ENCODE measurements at places on chromosomes 16 and 17.

- peak; percentile 80 for DNase-seq
These were observed 1.2 kb downstream of the GPR142 start for GRCh38 chr17:74368341-74369081.

DNA sequence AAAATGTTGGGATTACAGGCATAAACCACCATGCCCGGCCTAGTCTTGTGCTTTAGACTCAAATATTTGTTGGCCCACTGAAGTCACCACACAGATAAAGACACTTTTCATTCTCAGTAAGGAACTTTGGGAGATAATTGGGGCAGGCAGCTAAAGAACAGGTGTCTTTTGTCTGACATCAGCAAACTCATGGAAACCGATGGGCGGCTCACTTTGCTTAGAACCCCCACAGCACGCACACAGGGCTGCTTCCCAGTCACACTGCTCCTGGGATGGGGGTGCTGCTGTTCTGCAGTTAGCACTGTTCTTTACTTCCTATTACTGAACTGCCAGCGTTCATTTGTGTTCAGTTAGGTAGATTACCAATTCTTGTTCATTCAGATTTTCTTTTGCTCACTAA lies 18.0 kb upstream of the BRCA1 start:
- DNase-seq: no peak

DNA sequence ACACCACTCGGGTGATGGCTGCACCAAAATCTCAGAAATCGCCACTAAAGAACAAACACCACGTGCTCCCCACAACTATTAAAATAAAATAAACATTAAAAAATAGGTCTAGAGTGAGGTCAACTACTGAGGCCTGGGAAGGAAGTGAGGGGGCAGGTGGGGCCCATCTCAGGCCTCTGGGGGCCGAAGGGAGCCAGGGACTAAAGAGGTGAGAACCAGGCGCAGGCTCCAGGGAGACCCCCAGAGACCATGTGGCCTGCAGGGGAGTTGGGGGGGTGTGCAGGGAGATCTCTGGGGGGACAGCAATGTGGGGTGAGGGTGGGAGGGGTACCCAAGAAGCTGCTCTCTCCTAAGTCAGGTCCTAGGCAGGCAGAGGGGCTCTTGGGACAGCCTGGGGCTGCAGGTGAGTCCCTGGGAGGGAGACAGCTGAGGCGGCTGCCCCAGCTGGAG lies 111.3 kb upstream of the SMURF2 start:
- DNase-seq: no peak

- peak; percentile 76 for DNase-seq
These were observed 1.3 kb upstream of the MPG start for GRCh38 chr16:76535-77272.

DNA sequence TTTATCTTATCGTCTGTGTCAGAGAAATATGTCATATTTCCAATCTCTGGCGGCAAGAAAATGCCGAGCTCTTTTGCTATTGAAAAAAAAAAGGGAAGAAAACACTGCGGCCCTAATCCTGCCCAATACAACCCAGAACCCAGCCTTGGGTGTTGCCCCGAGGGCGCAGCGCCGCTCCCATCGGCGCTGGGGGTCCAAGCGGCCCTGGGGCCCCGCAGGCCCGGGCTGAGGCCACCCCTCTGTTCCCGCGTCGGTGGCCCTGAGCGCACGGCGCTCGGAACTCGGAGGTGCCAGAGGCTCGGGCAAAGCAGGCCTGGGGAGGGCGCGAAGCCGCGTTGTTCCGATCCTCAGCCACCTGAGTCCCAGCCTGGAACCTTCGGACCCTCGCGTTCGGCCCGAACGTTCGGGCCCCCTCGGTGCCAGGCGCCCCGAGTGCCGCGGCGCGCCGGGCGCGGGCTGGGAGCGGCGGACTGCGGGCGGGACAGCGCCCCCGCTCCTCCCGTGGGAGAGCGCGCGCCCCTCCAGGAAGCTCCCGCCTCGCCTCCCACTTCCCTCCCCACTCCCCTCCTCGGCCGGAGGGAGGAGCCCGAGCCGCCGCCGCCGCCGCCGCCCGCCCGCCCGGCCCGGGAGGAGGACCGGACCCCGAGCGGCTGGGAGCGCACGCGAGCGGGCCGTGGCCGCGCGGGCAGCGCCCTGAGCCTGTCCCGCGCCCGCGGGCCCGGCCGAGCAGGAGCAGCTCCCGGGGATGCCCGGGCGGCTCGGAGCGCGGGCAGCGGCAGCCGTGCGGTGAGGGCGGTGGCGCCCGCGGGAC lies at the start of gene CPNE2:
CPNE2 (plus strand) TSS at position 609 of the 811 bp plus-strand sequence. CDS start 18,160 bp downstream, outside the sequence.
- peak; percentile 71 for DNase-seq

GRCh38 chr17:42438600-42439567 lies 15.8 kb upstream of the CAVIN1 start:
- DNase-seq: peak; percentile 37

DNA sequence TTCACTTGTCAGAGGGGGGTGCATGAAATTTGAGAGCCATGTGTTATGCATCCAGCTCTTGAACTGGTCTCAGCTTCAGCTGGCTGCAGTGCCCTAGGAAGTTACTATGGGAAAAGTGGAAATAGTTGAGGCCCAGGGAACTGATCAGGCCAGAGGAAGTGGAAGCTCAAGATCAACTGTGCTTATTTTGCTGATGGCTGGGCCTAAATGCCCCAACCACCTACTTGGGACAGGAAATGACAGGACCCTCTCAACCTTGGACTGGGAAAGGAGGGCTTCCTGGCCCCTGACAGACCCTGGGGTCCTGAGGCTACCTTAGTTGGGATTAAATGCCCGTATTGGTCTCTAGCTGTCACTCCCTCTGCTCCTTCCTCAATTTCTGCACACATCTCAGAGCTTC lies 1.2 kb upstream of the TAOK2 start:
- no peak for DNase-seq

GRCh38 chr16:8380311-8380710 lies 210.0 kb downstream of the TMEM114 start:
- DNase-seq: no peak

GRCh38 chr16:28986492-28986891 lies 1.6 kb downstream of the LAT start:
- DNase-seq: no peak

- no peak for DNase-seq
These were observed 1.4 kb upstream of the ABR start for GRCh38 chr17:1180958-1181752.

DNA sequence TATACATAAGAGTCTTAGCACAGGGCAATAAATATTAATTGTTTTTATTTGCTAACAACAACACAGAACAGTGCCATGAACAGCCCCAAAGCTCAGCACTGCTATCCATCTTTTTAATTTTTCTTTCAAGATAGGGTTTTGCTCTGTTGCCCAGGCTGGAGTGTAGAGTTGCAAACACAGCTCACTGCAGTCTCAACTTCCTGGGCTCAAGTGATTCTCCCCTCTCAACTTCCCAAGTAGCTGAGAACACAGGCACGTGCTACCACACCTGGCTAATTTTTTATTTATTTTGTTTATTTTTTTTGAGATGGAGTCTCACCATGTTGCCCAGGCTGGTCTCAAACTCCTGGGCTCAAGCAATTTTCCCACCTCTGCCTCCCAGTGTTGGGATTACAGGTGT lies 47.6 kb upstream of the AKAP1 start:
- DNase-seq: no peak

GRCh38 chr17:17343896-17344506 lies 40.8 kb downstream of the NT5M start:
- peak; percentile 19 for DNase-seq

DNA sequence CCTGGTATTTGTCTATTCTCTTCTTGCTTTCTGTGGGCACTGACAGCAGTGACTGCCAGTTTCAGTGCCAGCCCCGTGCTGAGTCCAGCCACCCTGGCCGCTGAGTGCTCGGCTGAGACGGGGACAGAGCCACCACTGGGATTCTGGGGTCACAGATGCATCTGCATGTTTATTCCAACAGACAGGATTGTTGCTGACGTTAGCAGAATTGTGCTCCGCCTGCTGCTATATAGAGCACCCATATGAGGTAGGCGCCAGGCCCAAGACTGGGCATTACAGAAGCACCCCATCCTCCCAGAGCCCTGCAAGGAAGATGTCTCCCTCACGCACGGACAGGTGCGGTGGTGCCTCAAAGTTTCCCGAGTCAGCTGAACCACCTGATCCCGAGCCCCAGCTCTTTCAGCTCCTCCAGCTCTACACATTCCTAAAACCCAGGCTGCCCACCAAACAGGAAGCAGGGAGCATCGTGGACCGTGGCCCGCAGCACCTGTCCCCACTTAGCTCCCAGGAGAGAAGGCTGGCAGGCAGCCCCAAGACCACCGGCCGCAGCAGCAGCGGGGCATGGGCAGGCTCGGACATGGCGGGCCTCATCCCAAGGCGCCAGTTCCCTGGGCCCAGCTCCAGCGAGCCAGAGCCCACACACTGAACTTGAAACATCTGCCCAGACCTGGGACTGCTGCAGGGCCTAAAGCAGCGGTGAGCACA lies 44.9 kb upstream of the RASD1 start:
- no peak for DNase-seq

DNA sequence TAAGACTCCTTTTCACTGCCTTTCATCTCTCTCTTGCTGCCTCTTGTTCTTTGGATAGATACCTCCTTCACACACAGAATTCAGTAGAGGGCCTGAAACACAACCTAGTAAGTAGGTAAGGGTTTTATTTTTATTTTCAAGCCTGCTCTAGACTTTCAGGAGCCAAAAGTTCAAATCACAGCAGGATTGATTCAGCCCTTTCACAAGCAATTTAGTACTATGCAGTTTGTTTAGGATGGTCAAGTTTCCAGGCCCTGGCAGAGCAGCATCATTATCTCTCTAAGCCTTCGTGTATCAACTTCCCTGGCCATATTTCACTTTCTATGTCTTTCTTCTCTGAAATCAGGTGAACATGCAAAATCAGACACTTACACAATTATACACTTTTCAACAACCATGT lies 148.8 kb upstream of the CORO6 start:
- DNase-seq: no peak

DNA sequence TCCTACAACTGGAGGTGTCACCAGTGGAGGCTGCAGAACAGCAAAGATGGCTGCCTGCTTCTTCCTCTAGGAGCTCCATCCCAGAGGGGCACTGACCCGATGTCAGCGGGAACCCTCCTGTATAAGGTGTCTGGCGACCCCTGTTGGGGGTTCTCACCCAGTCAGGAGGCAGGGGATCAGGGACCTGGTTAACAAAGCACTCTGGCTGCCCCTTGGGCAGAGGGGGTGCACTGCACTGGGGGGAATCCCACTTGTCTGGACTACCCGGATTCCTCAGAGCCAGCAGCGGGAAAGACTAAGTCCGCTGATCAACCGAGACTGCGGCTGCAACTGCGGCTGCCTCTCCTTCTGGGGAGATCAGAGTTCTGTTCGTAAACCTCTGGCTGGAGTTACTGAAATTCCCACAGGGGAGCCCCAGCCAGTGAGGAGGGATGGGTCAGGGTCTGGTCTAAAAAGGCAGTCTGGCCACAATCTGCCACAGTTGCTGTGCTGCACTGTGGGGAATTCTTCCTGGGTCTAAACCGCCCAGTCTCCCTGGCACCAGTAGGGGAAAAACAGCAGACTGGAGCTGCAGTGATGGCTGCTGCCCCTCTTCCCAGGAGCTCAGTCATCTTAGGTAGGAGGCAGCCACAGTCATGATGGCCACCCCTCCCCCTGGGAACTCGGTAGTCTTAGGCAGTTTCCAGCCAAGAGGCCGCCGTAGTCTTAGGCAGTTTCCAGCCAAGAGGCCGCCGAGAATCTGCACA lies 213.4 kb downstream of the CYB561 start:
- peak; percentile 27 for DNase-seq

GRCh38 chr17:63455417-63455816 lies 9.3 kb upstream of the CYB561 start:
- DNase-seq: peak; percentile 7

GRCh38 chr16:68626557-68626956 lies 18.6 kb upstream of the CDH3 start:
- DNase-seq: no peak

DNA sequence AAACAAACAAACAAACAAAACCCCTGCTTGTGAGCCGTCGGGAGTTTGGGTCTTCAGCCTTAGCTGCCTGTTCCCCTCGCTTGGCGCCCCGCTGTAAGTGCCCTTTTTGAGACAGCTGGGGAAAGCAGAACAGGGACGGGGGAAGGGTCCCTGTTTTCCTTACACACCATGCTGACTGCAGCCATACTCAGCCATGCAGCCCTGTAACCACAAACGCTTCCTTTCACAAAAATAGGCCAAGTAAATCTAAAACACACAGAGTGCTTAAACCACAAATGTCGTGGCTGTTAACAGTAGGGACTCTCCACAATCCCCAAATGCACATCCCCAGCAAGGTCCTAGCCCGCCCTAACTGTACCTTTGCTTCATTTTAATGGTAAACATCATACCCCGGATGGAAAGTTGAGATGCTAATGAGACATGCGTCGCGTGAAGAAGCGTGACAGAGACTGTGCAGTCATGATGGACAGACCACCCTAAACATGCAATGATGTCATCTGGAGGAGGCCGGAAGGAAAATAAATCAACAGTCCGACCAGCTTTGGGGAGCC lies 129.9 kb downstream of the MGAT5B start:
- no peak for DNase-seq

All from right lobe of liver (tissue), 6 donors.